ENCODE measurements at places on chromosomes 11 and 22.

- DNase-seq, result no peak
Observed at GRCh38 chr11:111793863-111794262, 27.7 kb upstream of the PPP2R1B start.

DNA sequence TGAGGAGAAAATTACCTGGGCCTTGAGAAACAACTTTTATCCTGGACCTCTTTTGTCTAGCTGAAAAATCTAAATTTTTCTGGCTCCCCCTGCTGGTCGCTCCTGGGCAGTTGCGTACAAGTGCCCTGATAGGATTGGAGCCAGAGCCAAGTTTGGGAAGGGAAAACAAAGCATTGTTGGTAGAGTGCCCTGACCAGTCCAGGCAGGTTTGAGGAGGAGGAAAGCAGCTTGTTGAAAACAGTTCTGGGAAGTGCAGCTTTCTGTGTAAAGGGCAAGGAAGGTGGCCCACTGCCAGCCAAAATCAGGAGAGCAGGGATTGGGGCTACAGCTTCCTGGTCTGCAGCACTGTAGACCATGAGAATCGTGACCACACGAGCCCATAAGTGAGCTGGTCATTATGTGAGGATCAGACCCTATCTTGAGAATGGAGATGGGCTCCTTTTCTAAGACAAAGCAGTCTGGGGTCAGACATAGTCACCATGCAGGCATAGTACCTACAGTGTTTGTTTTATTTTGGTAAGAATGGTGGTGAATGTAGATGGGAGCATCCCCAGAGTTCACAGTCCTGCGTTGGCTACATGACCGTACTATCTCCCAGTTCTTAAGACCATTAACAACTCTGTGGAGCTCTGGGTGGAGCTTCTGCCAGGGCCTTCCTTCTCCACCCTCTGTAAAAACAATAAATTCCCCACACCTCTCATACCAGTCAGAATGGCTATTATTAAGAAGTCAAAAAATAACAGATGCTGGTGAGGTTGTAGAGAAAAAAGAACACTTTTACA lies 21.3 kb upstream of the PIK3IP1 start:
- peak; percentile 78 for DNase-seq

- DNase-seq, result no peak
Observed at GRCh38 chr11:70109006-70109405, 30.9 kb downstream of the ANO1 start.

DNA sequence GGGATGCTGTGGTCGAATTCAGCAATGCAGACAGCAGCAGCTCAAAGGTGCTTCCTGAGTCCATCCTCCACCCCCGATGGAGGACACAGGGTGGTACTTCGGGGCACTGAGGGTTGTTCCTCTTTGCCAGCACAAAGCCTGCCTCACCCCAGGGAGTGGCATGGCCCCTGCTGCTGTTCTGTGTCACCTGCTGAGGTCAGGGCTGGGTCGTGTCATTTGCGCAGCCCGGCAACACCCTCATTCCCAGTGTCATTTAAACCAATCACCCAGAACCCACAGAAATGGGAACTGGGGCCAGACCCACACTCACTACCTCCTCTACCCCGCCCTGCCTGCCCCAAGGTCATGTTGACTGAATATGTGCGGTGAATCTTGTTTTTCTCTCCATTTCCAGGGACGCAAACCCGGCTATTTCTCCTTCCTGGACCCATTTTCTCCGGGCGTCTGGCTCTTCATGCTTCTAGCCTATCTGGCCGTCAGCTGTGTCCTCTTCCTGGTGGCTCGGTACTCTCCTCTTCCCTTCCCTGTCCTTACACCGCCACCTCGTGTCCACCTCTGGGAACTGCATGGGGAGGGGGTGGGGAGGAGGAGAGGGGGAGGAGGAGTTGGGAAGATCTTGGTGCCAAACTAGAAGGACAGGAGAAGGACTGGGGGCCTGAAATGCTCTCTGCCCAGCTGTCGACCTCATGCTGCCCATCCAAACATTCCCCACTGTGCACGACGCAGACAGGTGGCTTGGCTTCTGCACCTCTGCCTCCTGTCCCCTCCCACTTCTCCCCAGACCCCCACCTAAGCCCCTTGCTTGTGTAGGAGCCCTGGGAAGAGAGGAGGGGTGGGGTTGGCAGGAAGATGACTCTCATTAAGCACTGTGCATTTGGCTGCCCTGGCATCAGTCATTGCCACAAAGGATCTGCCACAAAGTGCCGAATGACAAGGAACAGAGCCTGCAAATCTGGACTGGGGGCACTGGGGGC lies 71.2 kb upstream of the TBCEL start:
- peak; percentile 87 for DNase-seq

GRCh38 chr11:66745356-66746235 lies 16.6 kb upstream of the SPTBN2 start:
- DNase-seq, result no peak

GRCh38 chr22:44532552-44532951 lies 34.5 kb upstream of the RTL6 start:
- DNase-seq, result no peak

GRCh38 chr22:23685205-23685784 lies 5.5 kb upstream of the RGL4 start:
- DNase-seq, result no peak

- DNase-seq, result peak; percentile 86
Observed at GRCh38 chr22:37019309-37020191, at the start of the genes MPST and TST. Gene MPST (plus strand): TSS chr22:37019742. CDS start chr22:37019837, 95 bp downstream. Gene TST (minus strand): TSS chr22:37019447. CDS start chr22:37018732, 715 bp downstream.

DNA sequence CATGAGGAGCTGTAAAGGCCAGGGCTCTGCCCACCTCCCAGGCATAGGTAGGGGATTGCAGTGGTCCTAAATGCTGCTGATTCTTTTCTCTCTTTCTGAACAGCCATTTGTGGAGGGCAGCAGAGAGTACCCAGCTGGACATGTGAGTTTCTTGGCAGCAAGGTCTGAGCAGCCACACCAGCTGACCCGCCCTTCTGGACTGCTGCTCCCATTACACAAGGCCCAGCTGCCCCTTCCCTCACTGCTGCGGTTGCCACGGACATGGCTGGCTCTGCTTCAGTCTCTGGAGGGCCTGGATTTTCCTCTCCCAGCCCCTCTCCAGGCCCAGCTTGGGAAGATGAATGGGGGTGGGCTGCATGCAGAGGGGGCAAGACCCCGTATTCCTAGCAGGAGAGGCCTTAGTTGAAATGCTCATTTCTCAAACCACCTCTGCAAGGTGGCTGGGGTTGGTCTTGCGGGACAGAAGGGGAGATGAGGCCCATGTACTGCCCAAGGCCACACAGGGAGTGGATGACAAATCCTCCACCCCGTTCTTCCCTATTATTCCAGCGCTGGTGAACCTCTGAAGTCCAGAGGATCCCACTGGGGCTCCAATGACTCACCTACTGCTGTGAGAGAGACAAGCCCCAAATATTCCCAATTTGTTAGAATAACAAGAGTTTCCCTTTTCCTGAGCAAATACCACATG lies 4.6 kb downstream of the LGALS12 start:
- DNase-seq, result peak; percentile 88

DNA sequence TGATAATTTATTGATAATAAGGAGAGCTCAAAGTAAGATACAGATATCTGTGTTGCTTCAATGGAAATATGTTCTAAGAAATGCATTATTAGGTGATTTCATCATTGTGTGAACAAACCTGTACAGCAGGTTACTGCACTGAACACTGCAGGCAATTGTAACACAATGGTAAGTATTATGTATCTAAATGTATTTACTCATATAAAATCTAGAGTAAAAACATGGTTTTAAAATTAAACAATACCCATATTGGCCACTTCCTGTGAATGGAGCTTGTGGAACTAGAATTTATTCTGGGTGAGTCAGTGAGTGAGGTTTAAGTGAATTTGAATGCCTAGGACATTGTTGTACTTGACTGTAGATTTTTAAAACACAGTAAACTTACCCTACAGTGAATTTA lies 722.9 kb upstream of the RAG2 start:
- no peak for DNase-seq

GRCh38 chr22:37260901-37261336 lies 16.9 kb upstream of the RAC2 start:
- no peak for DNase-seq

DNA sequence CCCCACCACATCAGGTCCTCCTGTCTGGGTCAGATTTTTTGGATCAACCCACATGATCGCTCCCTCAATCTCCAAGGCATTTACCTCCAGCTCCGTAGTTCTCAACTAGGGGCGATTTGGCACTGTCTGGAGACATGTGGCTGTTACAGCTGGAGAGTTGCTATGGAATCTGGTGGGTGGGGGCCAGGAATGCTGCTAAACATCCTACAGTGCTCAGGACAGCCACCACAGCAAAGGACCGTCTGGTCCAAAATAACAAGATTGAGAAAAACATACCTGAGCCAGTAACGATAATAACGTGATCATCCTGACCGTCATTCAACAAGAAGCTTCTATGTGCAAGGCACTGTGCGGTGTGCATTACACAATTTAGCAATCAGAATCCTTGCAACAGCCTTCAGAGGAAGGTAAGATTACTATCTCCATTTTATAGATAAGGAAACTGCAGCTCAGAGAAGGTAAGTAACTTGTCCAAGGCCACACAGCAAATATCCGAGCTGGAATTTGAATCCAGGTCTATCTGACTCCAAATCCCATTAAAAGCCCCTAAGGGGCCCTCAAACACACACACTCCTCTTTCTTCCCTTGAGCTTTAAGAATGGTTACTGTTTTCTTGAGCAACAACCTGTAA lies 14.3 kb upstream of the CRY2 start:
- no peak for DNase-seq

GRCh38 chr11:126339863-126340434 lies 15.5 kb upstream of the ST3GAL4 start:
- no peak for DNase-seq

DNA sequence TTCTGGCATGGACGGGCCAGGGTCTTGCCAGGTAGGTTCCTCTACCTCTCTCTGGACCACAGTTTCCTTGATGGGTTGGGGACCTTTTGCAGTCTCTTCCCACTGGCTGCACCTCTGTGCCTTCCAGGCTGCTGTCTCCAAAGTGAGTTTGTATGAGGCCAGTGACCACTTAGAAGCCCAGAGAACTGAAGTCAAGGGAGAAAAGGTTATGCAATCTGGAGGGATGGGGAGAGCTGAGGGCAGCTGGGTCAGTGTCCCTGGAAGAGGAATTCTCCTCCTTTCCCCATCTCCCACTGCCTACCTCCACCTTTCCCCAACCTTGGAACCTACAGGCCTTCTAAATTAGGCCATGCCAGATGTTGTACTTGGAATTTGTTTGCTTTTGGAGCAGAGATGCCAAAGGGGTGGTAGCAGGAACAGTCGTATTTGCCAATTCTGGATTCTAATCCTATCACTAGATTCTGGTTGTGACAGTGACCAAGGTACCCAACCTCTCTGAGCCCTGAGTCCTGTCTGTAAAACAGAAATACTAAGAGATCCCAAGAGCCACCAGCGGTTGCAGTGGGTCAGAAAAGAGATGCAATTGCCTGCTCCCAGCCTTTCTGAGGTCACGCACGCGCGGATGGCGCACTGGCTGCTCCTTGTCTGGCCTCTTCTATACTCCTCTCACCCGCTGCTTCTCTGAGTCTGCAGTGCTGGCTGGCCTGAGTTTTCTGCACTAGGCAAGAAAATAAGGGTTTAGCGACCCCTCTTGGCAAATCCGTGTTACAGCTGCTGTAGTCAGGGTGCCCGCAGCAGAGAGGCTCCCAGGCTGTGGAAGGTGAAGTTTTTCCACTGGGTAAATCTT lies 10.7 kb upstream of the ACCSL start:
- DNase-seq, result peak; percentile 88

- no peak for DNase-seq
Observed at GRCh38 chr22:37172266-37173245, 15.5 kb downstream of the C1QTNF6 start.

DNA sequence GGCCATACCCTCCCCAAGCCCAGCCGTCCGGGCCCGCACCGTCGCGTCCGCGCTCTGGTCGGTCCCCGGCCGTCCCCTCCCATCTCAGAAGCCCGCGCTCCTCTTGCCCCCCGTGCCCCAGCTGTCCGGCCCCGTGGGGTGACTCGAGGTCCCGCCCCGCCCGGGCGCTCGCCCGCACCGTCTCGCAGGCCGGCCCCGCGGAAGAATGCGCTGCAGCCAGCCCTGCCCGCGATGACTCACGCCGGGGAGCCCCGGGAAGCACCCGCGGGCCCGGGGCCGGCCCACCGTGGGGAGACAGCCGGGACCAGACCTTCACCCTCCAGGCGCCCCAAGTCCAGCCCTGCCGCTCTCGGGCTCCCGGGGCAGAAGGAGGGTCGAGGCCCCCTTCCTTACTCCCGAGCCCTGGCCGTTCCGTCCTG lies 320 bp upstream of the PHLDA2 start:
- DNase-seq, result no peak

DNA sequence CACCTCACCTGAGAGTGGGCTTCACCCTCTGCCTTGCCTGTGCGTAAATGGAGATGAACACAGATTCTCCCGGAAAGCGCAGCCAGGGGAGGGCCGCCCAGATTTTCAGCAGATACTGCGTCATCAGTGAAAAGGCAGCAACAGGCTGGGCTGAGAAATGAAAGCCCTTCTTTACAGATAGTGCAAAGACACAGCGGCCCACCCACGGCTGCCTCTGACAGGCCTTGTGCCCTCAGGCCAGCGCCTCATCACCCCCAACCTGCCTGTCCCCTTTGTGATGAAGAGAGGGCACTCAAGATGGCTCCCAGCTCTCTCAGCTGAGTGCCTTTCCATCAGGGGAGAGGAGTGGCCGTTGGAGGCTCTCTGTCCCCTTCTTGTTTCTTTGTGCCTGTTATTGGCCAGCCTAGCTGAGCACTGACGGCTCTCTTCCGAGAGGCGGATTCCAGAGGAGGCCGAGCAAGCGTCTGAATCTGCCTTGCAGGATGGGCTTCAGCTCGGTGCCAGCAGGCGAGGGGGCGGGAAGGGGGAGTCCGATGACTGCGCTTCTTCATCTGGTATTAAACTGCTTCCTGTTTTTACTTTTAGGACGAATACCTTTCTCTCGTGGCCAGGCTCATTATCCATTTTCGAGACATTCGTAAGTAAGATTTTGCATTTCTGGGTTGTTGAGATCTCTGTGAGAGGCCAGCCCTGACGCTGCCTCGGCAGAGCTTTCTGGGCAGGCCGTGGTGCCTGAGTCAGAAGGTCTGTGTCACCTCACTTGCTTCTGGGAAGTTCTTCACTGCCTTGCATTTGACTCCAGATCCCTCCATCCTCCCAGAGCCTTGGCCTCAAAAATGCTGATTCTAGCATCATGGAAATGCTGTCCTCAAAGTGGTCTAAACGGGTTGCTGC lies 43.7 kb downstream of the MED15 start:
- DNase-seq, result peak; percentile 51

DNA sequence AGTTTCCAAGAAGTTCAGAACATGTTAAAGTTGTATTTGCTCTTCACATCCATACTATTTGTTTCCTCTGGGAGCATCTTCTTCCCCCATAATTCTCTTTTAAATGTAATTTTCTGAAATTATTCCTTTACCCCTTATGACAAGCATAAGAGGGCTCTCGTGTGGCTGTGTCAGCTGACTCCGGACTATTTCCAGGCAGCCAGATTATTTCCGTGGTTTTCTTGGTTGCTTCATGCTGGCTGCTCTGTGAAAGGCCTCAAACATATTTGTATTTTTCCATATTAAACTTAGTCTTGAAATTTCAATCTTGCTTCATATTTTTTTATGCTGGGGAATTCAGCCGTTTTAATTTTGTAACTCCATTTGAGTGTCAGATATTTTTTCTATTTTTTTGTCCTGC lies 2.8 kb upstream of the MMP1 start:
- DNase-seq, result no peak

Data from midbrain (tissue), 1 donor.